ENCODE measurements at places on chromosomes 13 and 19.
A peak's percentile ranks its signal among the peaks of the same experiment; 100 is the strongest.

DNA sequence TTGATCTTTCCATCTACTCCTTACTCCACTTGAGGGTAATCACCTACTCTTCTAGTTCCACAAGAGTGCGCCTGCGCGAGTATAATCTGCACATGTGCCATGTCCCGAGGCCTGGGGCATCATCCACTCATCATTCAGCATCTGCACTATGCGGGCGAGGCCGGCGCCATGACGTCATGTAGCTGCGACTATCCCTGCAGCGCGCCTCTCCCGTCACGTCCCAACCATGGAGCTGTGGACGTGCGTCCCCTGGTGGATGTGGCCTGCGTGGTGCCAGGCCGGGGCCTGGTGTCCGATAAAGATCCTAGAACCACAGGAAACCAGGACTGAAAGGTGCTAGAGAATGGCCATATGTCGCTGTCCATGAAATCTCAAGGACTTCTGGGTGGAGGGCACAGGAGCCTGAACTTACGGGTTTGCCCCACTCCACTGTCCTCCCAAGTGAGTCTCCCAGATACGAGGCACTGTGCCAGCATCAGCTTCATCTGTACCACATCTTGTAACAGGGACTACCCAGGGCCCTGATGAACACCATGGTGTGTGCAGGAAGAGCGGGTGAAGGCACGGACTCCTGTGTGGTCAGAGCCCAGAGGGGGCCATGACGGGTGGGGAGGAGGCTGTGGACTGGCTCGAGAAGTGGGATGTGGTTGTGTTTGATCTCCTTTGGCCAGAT is 2.7 kb upstream of the KLK2 start:
- no peak for DNase-seq

- DNase-seq = peak; percentile 70
Observed at GRCh38 chr19:4831304-4831978, at the start of gene TICAM1. TSS of gene TICAM1 (minus strand) at chr19:4831712. CDS start at chr19:4818377, 13,335 bp downstream.

GRCh38 chr13:30504081-30504480 is 38.3 kb upstream of the HMGB1 start:
- no peak for DNase-seq

- no peak for DNase-seq
Observed at GRCh38 chr13:27638521-27638920, 16.8 kb downstream of the POLR1D start.

- DNase-seq = no peak
Observed at GRCh38 chr13:30004204-30004603, 153.8 kb upstream of the UBL3 start.

Data from effector CD4-positive, alpha-beta T cell (primary cell).